ENCODE measurements at places on chromosomes 11 and 22.
A peak's percentile ranks its signal among the peaks of the same experiment; 100 is the strongest.

DNA sequence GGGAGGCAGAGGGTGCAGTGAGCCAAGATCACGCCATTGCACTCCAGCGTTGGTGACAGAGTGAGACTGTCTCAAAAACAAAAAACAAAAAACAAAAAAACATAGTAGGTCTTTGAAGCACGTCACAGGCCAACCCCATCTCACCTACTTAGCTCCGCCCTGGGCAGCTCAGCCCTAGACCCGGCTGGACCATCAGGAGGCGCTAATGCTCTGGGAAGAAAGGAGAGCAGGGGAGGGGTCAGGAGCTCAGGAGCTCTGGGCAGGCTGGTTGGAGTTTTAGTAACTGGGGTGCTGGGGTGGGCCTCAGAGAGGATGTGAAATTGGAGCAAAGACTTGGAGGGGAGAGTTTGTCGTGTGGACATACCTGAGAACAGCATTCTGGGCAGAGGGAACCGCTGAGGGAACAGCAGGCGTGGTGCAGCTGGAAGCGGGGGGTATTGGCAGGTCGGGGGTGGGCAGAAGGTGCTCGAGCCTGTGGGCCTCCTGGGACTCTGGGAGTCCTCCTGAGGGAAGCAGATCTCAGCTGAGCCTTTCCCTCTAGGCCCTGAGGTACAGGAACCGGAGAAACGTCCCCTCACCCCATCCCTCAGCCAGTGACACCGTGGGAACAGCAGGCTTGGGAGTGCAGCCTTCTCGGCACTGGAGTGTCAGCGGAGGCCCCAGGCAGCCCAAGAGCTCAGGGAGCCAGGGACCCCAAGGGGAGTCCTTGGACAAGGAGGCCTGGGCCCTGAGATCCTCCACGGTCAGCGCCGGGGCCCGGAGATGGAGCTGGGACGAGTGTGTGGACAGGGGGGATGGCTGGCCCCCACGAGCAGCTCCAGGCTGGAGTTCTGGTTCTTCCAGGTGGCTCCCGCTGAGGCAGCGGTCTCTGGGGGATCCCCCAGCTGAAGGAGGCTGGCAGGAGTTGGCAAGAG is 2.2 kb upstream of the RPS6KA4 start:
- peak; percentile 66 for DNase-seq

- DNase-seq = no peak
Observed at GRCh38 chr22:33889748-33890147, 30.5 kb downstream of the LARGE1 start.

DNA sequence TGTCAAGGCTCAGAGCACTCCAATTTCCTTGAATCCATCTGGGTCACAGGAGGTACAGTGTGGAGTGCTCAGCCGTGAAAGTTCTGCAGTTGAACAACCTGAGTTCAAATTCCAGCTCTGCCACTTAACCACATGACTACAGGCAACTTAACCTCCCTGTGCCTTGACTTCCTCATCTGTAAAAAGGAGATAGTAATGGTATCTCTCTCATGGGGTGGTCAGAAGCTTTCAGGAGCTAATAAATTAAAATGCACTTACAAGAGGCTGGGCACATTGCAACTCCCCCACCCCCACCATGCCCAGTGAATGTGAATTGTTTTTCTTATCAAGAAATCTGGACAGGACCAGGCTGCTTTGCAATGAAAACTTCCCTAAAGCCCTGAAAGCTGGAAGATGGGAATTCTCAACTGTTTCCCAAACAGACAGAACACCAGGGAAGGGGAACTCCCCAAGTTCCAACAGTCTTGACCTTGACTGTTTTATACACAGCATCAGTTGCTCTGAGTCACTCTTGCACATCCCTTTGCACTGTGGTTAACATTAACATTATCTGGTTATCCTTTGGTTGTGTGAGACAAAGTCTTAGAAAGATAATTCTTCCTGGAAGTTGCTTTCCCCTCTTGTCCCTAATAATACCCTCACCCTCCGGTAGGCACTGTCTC is 137.0 kb downstream of the SLC1A2 start:
- no peak for DNase-seq

GRCh38 chr11:30938171-30938570 is 352.0 kb upstream of the MPPED2 start:
- DNase-seq = no peak

DNA sequence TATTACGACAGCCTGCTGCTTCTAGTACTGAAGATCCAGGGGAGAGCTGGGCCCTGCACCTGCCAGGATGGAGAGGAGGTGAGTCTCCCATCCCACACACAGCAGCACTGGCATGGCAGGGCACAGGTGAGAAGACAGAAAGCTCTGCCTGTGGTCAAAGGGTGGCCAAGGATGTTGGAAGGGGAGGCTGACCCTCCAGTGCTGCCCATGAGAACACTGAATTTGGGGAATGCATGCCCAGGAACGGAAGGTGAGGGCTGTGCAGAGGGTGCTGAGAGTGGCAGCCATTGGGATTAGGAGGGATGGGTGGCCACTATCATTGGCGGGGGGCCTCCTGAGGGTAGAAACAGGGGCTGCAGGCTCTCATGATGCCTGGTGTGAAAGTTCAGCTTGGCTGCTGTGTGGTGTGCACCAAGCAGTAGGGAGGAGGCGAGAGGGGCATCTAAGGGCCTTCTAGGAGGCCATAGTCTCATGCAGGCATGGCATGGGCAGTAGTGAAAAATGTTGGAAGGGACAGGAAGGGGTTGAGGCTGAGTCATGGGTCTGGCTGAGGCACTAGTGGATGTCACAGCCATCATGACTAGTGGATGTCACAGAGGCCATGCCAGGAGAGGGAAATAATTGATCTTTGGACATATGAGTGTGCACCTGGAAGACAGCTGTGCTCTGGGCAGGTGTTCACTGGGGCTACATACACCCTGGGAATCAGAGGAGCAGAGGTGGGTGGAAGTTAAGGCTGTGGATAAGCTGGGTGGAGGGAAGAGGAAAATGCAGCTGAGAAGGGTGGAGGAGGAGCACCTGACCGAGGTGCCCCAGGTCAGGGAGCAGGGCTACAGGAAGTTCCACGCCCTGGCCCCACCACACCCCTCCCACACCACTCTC is 2.5 kb upstream of the LRRC74B start:
- peak; percentile 8 for DNase-seq

DNA sequence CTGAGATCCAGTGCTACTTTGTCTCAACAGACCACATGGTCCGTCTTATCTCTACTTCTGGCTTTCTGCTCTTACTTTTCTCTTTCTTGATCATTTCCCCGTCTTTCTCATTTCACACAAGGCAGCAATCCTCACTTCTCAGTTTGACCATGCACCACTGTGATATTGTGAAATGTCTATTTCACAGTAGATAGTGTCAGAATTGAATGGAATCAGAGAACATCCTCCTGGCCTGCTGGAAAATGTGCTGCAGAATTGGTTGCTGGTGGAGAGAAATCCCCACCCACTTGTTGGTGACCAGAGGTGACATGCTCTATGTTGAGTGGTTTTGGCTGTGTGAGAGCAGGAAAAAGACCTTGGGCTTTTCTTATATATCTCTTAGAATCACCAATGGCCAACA is 57.8 kb upstream of the RCN1 start:
- DNase-seq = no peak

DNA sequence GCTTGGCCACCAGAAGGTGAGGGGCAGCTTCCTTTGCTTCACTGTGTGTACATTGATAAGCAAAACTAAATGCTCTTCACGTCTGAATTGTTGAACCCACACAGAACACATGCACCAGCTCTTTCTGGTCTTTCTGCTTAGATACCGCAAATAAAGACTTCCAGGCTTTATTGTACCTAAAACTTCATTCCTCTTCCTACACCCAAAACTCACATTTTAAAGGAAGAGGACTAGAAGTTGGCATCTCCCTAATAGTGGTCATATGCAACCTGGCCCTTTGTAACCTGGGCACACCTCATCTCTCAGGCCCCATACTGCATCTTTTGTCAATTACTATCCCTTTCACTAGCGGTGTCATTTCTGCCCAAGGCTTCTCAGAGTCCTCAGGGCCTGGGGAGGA is 5.9 kb downstream of the SLC17A6 start:
- no peak for DNase-seq

DNA sequence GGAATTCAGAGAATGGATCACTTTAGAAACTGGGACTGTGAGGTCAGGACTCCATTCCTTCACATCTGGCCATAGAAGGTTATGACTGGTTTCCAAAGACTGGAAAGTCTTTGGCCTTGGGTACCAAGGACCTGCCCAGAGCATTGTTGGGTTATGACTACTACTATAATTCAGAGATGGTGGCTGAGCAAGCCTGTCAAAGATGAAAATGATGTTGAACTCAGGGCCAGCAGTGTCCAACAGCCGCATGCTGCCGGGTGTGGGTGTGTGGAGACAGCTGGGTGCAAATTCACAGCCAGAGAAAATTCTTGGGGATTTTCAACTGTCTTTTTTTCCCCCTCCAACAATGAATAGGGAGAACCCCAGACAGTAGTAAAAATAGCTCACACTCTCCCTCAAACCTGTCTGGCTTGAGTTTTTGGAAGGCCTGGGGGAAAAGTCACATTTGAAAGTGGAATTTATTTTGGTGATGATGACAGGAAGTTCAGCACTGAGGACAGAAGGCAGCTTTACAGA is 166.8 kb upstream of the NCAM1 start:
- DNase-seq = no peak

GRCh38 chr11:26134481-26135355 is 197.2 kb upstream of the ANO3 start:
- peak; percentile 70 for DNase-seq

DNA sequence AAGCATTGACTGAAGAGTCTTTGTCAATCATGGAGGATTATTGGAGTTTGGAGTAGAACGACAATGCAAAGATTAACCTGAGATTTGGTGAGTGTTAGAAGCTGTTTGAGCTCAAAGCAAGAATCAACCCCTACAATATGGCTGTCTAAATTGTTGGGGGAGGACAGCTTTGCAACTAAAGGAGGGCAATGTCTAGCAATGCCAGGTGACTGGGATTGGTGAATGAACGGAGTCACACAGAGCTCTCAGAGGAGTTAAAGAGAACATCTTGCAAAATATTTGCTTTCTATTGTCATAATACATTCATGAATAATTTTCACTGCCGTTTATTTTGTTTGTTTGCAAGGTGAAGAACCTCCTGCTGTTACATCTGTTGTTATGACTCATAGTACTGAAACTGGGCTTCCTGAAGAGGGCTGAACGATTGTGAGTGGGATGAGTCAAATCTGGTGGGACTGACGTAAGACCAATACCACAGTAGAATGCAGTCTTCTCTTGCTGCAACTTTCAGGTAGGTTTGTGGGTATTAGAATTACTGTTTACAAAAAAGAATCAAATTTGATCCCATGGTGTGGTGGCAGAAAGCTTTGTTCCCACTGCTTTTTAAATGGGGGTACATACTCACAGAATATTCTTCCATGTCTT is 281.9 kb downstream of the CADM1 start:
- DNase-seq = no peak

DNA sequence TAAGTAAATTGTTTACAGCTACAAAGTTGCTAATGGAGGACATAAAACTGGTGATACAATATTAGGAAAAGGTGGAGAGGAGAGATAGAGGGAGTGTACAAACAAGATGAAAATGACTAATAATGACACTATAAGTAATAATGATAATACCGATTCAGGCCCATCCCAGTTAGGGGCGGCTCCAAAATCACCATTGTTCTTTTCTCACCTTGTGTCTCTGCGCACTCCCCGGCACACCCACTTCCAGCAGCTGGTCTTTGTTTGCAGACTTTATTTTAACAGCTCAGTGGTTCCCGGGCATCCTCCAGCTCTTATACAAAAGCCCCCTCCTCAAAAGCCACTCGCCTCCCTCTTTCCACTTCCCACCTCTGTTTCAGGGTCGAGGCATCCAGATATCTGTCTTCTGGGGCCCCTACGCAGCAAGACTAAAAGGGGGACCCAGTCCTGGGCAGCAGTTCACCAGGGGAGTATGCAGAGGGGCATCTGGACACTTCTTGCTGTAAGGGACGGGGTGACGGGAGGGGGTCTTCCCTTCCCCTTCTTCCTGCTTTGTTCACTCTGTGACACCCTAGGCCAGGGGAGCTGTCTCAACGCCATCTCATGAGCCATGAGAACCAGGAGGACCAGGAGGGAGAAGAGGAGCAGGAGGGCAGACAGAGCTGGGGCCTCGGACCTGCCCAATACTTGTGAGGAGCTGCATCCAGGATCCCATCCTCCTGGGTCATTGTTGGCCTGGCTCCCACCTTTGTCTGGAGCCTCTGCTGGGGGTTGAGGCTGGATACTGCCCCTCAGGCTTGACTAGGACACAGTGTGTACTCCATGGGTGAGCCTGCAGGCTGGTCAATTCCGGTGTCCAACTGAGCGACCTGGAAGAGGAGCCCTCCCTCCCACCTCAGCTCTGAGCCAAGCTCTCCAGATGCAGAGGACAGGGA is 2.7 kb downstream of the APOL2 start:
- no peak for DNase-seq

GRCh38 chr22:39699631-39700360 is 129.2 kb downstream of the CACNA1I start:
- no peak for DNase-seq

DNA sequence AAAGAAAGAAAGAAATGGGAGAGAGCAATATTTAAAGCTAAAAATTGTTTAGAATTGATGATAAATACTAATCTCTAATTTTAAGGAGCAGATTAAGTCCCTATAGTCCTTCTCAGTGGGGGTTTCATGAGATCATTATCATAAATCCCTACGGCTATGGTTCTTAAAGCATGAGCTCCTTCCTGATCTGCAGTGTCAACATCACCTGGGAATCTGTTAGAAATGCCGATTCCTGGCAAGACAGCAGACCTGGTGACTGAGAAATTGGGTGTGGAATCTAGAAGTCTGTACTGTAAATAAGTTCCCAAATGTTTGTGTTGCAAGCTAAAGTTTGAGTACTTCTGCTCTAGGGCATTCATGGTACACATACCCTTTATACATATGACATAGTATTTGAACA is 12.6 kb downstream of the HIKESHI start:
- DNase-seq = no peak

GRCh38 chr11:75386942-75387630 is 12.2 kb upstream of the RPS3 start:
- no peak for DNase-seq

GRCh38 chr11:27864091-27864491 is 163.8 kb upstream of the BDNF start:
- DNase-seq = peak; percentile 52

DNA sequence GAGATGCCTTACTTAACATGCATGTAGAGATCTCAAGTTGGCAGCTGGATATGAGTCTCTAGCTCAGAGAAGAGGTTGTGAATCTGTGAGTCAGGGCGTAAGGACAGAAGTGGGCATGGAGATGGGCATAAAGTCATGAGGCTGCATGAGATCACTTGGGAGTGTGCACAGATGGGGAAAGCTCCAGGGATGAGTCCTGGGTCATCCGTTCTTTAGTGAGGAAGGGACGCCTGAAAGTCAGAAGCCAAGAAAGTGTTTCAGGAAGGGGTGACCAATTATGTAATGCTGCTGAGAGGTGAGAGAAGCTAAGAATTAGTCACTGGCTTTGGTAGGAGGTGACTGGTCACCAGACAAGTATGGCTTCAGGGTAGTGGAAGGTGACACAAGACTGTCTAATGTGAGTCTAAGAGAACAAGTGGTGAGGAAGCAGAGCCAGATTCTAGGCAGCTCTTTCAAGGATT is 6.7 kb downstream of the ACP2 start:
- no peak for DNase-seq

DNA sequence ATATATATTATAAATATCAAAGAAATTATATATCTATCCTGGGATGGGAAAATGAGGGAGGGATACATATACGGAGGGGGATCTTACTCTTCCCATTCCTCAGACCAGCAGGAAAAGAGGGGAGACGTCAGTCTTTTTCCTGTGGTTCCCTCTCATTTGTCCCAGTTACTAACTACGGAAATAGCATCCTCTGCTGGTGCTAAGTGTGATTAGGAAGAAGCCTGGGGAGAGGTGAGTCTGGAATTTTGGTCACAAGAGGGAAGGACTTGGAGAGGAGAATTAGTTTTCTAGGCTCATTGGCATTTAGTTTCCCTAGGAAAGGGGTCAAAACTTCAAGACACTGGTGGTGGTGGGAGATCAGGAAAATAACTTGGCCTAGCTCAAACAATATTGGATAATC is 11.6 kb downstream of the MED19 start:
- no peak for DNase-seq

Measured in HT-29 (cell line).